ENCODE measurements at places on chromosomes 5 and 9. TPM values are rescaled to one million over a fixed set of nuclear protein-coding genes. Genes with fewer than 3 reads are reported as not detected.

CCL27 gene
- not detected for total RNA-seq

LCN15 gene
- total RNA-seq, result not detected

OSMR gene
- total RNA-seq, result 21.4 TPM

TESK1 gene
- 4.7 TPM for total RNA-seq

ROPN1L gene
- 0.32 TPM for total RNA-seq

PCDHB14 gene
- total RNA-seq, result 0.61 TPM

QRFP gene
- not detected for total RNA-seq

CARD6 gene
- 20.5 TPM for total RNA-seq

CFAP90 gene
- not detected for total RNA-seq

LVRN gene
- 1.3 TPM for total RNA-seq

IL4 gene
- not detected for total RNA-seq

PDGFRB gene
- total RNA-seq, result 0.97 TPM

GAS1 gene
- total RNA-seq, result 0.76 TPM

EEIG1 gene
- total RNA-seq, result 0.97 TPM

LECT2 gene
- not detected for total RNA-seq

ZNF622 gene
- total RNA-seq, result 46.1 TPM

ANKRD18A gene
- under 0.01 TPM for total RNA-seq

C5orf46 gene
- 1.1 TPM for total RNA-seq

HACD4 gene
- total RNA-seq, result 2.6 TPM

MZB1 gene
- total RNA-seq, result 0.32 TPM

TMEFF1 gene
- 3.8 TPM for total RNA-seq

PLPP7 gene
- 0.46 TPM for total RNA-seq

ANKRD33B gene
- 7.4 TPM for total RNA-seq

NIPBL gene
- 22.6 TPM for total RNA-seq

DNAJC18 gene
- total RNA-seq, result 8.4 TPM

PCA3 gene
- total RNA-seq, result under 0.01 TPM

FOXD4L4 gene
- total RNA-seq, result under 0.01 TPM

KCTD16 gene
- total RNA-seq, result 0.61 TPM

SV2C gene
- not detected for total RNA-seq

OR1L1 gene
- not detected for total RNA-seq

CDH18 gene
- 0.61 TPM for total RNA-seq

INSL6 gene
- total RNA-seq, result not detected

GARIN3 gene
- total RNA-seq, result not detected

PCAT7 gene
- total RNA-seq, result not detected

C5 gene
- total RNA-seq, result 2.3 TPM

SGTB gene
- total RNA-seq, result 10.1 TPM

SPOUT1 gene
- total RNA-seq, result 23.7 TPM

CDH10 gene
- not detected for total RNA-seq

RASEF gene
- under 0.01 TPM for total RNA-seq

SHOC1 gene
- total RNA-seq, result not detected

OR4F3 gene
- not detected for total RNA-seq

GLRA1 gene
- not detected for total RNA-seq

ARL15 gene
- 51.5 TPM for total RNA-seq

N4BP3 gene
- total RNA-seq, result 28.1 TPM

HTR1A gene
- not detected for total RNA-seq

PHF24 gene
- not detected for total RNA-seq

TRPM6 gene
- total RNA-seq, result under 0.01 TPM

NDUFAF2 gene
- 39.3 TPM for total RNA-seq

CATSPER3 gene
- not detected for total RNA-seq

PCDHGA6 gene
- total RNA-seq, result 0.76 TPM
